ENCODE measurements at places on chromosomes 3 and 15.

- no peak for DNase-seq
Observed at GRCh38 chr15:66761726-66762595, 59.9 kb downstream of the SMAD6 start.

DNA sequence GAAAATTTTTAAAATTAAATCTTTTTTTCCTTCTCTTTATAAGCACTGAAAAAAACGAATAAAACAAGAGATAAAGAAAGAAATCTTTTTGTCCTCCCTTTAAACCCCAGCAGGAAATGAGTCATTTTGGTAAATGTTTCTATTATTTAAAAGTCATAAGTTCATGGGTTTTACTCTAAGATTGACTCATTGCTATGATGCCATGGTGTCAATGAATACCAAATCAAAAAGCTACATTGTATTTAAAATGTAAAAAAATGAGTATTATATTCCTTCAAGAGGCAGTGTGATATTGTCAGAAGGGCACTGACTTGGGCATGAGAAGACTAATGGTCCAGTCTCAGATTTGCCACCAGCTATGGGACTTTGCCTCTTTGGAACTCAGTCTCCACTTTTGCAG, 303.4 kb upstream of the DNAJC19 start:
- no peak for DNase-seq

DNA sequence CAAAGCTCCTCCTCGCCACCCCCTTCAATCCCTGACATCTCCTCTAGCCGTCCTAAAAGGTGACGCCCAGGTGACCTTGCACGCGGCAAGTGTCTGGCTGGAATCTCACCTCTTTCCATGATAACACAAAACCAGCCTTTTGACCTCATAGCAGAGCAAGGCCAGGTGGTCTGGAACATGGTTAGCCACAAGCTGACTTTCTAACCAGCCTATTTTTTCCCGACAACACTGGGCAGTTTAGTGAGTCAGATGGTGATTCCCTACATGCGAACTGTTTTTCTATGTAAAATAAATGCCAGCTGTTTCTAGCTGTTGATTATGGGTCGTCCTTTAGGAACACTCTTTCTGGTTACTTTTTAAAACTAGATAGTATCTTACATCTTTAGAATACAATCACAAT, 243.0 kb downstream of the CD47 start:
- no peak for DNase-seq

- no peak for DNase-seq
Observed at GRCh38 chr3:120182613-120183511, 88.6 kb upstream of the GSK3B start.

Data from HuH-7 (cell line).